HEK293T (cell line): ENCODE measurements at places on chromosomes 11 and 22.
A peak's percentile ranks its signal among the peaks of the same experiment; 100 is the strongest.

GRCh38 chr11:118156531-118157185 is 4.0 kb upstream of the SCN4B start:
- peak; percentile 22 for DNase-seq

- no peak for DNase-seq
Observed at GRCh38 chr11:47378010-47378835, at the start of gene SPI1. Gene SPI1, minus strand, starts transcription at chr11:47378547. Its CDS starts 194 bp downstream, at chr11:47378353.

DNA sequence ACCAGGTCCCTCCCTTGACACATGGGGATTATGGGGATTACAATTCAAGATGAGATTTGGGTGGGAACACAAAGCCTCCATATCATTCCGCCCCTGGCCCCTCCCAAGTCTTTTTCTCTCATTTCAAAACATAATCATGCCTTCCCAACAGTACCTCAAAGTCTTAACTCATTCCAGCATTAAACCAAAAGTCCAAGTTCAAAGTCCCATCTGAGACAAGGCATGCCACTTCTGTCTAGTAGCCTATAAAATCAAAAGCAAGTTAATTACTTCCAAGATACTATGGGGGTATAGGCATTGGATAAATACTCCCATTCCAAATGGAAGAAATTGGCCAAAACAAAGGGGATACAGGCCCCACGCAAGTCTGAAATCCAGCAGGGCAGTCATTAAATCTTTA is 19.7 kb upstream of the EIF4G2 start:
- DNase-seq = no peak

DNA sequence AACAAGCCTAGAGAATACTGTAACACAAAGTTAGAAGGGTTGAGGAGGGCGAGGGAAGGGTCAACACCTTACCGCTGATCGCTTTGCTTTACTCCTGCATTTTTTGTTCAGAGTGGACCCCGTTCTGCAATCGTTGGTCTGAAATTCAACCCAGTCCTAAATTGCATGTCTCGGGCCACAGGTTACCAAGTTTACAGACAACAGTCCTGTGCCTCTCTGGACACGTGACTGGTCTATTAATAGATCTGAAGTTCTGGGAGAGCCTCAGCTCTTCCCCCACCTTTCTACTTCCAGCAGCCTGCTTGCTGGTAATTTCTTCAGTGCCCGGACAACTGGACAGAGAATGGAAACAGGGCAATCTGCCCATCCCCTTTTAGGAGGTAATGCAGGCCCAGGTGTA is 74.2 kb downstream of the STIM1 start:
- no peak for DNase-seq

GRCh38 chr11:60923326-60923725 is 934 bp upstream of the TMEM132A start:
- no peak for DNase-seq

GRCh38 chr22:23763579-23763945 is 772 bp downstream of the C22orf15 start:
- DNase-seq = no peak

DNA sequence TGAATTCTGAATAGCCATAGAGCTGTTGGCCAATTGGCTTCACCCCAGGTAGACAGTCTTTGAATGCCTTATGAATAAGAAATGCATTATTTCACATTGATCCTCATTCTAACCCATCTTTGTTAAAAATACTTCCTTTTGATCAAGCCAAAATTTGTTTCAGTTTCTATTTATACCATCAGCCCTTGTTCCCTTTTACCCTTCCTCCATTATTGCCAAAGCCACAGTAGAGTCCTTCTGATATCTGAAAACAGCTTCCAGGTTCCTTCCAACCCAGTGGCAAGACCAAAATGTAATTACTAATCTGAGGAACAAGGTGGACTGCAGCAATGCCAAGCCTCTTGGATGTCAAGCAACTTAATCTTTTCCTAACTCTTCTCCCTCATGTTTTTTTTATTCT is 458.8 kb downstream of the BUD13 start:
- DNase-seq = no peak

- peak; percentile 30 for DNase-seq
Observed at GRCh38 chr11:67545280-67545679, 22.0 kb upstream of the CABP2 start.

GRCh38 chr22:26559961-26560575 is 29.9 kb downstream of the TPST2 start:
- DNase-seq = no peak

DNA sequence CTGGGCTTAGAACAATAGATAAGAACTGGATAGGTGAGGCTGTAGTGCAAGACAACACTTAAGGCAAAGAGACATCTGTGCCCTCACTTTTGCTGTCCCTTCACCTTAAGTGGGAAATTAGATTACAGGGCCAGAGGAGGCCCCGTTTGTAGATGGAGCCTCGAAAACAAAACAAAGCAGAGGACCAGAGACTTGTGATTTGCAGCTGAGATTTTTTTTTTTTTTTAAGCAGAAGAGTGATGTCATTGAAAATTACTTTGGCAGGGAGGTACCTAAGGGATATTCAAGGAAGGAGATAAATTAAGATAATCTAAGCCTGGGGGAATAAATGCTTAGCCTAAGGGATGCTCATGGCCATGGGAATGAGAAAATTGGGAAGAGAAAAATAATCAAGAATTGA is 31.4 kb downstream of the ZC3H12C start:
- no peak for DNase-seq

DNA sequence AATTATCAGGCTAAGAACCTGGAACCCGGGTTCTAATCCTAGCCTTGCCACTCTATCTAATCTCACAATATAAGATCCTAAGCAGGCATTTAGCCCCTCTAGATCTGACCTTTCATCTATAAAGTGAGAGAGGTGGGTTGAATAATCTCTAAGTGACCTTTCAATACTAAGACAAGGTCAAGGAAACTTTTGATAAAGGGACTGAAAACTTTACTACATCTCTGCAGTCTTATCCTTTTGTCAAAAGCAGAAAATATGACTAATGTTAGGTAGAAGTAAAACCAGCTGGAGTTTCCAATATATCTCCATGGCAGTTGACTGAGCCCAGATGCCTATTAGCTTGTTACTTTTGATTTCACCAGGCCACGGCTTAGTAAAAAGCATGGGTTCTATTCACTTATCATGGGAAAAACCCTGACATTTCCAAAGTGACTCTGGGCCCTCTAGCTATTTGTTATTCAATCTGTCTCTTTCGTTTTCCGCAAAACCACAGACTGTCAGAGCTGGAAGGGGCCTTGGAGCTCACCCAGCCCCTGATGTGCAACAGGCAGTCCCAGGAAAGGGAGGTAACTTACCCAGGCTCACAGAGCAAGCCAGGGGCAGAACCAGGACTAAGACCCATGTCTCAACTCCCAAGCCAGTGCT is 75.8 kb downstream of the RAB30 start:
- DNase-seq = no peak

GRCh38 chr22:23250056-23250784 is 69.9 kb downstream of the BCR start:
- DNase-seq = no peak

- no peak for DNase-seq
Observed at GRCh38 chr11:119793335-119793984, 64.5 kb upstream of the NECTIN1 start.

- no peak for DNase-seq
Observed at GRCh38 chr11:46256540-46257001, 20.9 kb upstream of the CREB3L1 start.

DNA sequence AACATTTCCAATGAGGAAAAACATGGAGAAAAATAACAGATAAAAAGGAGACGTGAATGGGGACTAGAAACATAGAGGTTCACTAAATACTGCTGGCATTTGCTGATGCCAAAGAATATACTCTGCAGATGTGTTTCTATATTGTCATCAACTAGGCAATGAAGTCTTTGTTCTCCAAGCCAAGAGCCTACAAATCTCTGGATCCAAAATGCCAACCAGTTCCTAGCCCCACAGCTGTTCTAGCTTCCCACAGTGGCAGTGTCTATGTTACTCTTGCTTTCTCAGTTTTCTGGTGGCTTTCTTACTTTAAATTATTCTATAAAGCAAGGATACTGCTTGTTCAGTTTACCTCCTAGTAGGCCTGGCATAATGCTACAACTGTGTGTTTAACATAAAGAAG is 977.9 kb upstream of the CCDC90B start:
- no peak for DNase-seq

GRCh38 chr11:58731819-58732218 is at the start of gene GLYAT:
Gene GLYAT, minus strand, starts transcription at chr11:58731943. Its CDS starts 7,447 bp downstream, at chr11:58724496.
- DNase-seq = no peak

- DNase-seq = no peak
Observed at GRCh38 chr11:77294040-77294439, 7.4 kb downstream of the GDPD4 start.

- DNase-seq = no peak
Observed at GRCh38 chr11:10348650-10349280, 43.9 kb downstream of the ADM start.

GRCh38 chr11:63940786-63941185 is 2.0 kb downstream of the NAA40 start:
- no peak for DNase-seq

GRCh38 chr22:50527921-50528681 is 1.7 kb downstream of the TYMP start:
- DNase-seq = no peak

DNA sequence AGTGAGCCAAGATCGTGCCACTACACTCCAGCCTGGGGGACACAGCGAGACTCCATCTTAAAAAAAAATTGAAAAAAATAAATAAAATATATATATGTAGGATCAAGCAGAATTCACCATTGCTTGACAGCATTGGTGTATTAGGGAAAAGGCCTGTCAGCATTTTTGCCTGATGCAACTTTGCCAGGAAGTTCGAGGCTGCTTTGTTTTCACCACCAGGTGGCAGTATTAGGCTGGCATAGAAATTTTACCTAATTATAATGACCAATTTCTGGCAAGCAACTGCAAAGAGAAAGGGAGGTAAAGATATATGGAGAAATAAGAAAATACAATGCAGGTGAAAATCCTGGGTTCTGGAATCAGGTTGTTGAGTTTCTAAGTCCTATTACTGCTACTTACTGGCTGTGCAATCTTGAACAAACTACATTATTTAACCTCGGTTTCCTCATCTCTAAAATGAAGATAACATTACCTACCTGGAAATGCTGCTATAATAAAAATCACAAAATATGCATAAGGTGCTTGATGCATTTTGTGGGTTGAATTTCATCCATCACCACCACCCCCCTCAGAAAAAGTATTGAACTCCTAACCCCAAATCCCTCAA is 24.7 kb downstream of the LAYN start:
- DNase-seq = peak; percentile 71

DNA sequence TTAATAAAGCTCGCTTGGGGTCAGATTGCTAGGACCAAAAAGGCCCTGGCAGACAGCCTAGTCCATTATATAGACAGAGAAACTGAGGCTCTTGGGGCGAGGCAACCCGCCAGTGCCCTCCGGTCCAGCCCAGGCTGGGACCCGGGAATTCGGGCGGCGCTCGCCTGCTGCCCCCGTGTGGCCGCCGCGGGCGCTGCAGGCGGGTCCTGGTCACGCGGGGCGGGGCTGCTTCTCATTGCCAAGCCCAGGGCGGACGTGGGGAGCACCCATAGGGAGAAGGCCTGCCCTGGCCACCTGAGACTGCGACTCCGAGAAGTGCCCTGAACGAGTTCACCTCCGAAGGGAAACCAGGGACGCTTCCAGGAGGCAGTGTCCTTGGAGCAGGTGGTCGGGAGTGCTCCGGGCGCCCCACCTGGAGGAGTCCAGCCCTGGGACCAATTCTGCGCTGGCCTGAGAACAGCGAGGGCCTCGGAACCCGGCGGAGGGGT is 36.0 kb upstream of the CSNK1E start:
- peak; percentile 99 for DNase-seq

DNA sequence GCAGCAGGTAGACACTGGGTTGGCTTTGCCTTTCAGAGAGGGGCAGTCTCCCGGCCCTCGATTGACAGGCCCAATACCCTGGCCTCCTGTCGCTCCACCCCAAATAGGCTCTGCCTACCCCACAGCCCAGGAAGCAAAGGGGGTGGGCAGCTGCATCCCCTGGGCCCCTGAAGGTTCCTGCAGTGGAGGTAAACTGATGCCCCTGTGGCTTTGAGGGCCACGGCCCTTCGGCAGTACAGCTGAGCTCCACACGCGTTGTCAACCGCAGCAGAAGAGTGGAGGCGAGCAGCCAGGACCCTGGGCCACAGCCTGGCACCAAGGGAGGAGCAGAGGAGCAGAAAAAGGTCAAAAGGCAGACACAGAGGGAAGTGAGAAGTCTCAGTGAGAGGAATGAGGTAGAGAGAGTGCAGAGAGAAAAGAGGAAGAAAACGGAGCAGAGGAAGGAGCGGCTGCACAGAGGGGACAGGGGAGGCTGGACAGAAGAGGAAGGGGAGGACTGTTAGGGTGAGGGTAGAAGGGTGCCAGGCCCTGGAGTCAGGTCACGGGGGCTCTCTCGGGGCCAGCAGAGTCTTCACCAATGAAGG is 64.0 kb downstream of the SLC22A12 start:
- no peak for DNase-seq

DNA sequence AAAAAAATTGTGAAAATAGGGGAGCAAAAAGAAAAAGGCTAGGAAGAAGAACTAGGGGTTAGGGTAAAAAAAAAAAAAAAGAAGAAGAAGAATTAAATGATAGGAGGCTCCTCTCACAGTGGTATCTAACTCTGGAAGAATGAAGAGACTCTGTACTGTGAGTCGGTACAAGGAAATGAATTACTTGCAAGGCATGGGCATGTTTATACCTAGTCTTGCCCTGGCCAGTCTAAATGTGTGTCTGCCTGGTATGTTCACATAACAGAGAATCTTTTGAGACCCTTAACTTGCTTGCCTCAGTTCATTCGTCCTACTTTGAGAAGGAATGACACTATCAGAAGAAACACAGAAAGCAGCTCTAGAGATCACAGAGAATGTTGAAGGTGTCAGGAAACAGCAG is 159.6 kb downstream of the SWAP70 start:
- DNase-seq = no peak

DNA sequence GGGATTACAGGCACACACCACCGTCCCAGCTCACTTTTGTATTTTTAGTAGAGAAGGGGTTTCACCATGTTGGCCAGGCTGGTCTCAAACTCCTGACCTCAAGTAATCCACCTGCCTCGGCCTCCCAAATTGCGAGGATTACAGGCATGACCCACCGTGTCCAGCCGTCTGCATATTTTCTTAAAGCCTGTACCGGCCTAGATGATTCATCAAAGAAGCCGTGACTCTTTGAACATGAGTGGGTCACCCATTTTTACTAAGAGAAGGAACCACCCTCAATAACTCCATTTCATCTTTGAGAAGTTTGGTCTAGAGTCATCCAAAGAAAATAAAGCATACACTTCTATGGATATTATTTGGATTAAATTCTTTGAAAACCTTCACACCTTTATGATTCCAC is 388.3 kb downstream of the NTM start:
- no peak for DNase-seq

DNA sequence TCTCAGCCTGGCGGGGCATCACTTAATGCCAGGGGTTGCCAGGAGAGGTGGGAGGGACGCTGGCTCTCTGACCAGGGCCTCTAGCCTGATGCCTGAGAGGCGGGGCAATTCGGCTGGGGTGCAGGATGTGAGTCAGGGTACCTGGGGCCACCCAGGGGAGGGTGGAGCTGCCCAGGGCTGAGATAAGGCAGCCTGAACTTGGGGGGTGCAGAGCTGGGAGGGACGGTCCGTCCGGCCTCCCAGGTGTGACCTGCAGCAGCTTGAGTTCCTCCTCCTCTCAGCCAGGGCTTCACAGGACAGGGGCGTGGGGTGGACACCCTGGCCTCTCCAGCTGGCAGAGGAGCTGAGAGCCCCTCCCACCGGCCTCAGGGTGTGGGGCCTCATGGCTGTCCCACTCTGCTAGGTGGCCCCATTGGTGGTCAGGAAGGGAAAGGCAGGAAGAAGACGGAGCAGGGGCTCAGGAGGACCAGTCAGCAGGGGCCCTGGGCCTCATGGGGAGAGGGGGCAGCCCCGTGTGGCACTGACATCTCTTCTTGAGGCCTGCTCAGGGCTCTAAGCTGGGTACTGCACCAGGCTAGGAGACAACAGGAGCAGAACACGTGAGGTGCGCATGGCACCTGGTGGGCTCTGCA is 942 bp upstream of the RPS6KA4 start:
- no peak for DNase-seq

- no peak for DNase-seq
Observed at GRCh38 chr22:42084874-42085273, 5.4 kb downstream of the SMDT1 start.
